ENCODE measurements at places on chromosomes 6 and 20.
A peak's percentile ranks its signal among the peaks of the same experiment; 100 is the strongest.

- DNase-seq: no peak
Measured at GRCh38 chr20:57118107-57118769, 148.2 kb downstream of the BMP7 start.

DNA sequence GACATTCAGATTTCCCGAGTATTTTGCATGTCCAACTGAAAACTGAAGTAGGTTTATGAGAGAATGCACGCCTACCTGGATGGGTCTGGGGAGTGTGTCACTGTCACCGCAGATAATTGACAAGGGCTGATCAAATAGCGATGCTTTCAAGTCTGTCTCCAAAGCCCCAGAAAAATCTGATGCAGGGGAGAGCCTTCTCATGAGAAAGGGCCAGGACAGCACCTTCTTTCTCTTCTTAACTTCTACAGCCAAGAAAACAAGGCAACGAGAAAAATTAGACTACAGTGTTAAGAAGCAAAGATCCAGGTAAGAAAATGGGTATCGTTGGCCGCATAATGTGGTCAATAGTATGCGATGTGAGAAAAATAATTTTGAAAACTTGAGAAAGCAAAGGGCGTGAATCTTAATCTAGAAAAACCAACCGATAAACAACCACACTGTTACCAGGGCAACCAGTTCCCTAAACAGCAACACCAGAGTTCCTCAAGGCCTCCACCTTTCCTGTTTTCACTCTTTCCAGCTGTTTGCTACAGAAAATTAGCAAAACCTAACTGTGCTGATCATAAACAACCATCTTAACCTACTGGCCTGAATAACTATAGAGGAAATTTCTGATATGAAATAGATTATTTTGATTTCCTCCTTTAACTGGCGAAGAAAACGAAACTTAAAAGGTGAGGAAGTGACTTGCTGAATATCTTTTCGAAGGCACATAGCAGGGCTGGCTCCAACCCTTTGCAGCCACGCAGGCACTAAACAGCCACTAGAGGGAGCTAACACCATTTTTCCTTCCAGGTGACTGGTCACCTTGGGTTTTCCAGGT is 2.6 kb downstream of the TAGAP start:
- peak; percentile 74 for DNase-seq

DNA sequence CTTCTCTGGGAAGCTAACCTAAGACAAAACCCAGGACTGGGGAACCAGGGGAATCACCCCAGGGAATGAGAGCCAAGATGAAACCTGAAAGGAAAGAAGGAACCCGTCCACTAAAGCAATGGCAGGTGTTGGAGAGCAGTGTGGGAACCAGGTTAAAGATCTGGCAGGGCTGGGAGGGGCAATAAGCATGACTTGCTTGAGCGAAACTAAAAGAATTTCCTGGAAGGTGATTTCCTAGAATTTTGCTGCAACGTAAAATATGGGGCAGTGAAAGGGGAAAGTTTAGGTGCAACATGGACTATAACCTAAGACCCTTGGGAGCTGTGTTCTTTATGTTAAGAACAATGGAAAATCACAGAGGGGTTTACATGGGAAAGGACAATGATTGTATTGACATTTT is 126.2 kb upstream of the SSTR4 start:
- DNase-seq: no peak

- DNase-seq: no peak
Measured at GRCh38 chr6:36038120-36038876, 10.7 kb downstream of the MAPK14 start.

GRCh38 chr6:134183844-134184243 is 131.4 kb upstream of the SLC2A12 start:
- DNase-seq: no peak

DNA sequence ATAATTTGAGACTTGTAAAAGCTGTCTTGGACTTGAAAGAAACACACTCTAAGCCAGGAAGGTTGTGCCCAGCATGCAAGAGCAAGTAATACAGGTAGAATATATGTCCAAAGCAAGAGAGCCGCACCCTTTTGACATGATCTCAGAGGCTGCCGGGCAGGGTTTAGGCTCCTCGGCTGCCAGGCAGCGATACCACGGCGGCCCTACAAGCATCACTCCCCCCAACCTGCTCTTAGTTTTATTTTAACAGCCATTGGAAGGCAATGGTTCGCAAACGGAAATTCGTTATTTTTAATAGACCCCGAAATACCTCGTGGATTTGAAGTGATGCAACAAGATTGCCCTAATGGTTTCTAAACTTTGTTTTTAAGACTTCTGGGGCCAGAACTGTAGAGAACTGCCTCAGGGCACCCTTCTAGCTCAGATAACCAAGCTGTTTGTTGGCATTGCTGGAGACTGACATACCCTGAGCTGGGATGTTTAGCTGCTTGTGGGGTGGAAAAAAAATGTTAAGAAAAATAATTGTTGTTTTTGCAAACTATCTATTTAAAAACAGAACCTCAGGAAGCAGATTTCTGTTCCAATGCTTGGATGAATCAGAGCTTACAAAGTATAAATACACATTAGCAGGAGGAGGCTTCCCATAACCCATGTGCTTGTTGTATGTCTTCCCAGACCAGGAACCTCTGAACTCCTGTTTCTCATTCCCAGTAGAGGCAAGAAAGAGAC is 39.0 kb downstream of the JAG1 start:
- no peak for DNase-seq

DNA sequence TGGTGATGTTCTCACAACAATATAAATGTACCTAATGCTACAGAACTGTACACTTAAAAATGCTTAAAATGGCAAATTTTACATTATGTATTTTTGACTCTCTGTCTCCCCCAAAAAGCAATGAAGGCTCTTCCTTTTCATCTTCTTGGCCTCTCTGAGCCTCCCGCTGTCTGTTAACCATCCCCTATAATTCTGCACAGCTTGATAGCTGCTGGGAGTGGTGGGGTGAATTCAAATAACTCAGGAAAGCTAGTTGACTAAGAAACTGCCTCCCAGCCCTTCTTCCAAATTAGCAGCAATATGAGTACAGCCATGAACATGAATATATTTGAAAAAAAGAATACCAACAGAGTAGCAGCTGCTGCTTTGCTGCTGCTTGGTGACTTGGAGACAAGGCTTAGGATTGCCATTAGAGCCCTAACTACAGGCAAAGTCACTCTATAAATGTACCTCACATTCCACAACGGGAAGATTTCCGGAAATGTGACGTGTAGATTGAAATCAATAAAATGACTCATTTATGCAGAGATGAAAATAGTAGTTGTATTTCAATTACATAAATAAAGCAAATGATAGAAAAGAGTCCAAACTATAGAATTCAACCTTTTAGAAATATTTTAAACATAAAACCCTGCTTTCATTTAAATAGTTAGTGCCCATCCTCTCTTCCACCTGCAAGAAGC is 200.1 kb upstream of the HEY2 start:
- no peak for DNase-seq

GRCh38 chr6:51463321-51463720 is 624.1 kb downstream of the PKHD1 start:
- DNase-seq: no peak

- DNase-seq: no peak
Measured at GRCh38 chr6:113050979-113051378, 703.8 kb downstream of the RFPL4B start.

GRCh38 chr6:88455317-88455716 is 289.2 kb upstream of the CNR1 start:
- no peak for DNase-seq

All from effector CD4-positive, alpha-beta T cell (primary cell).